Stimulated activated CD4-positive, alpha-beta T cell treated with anti-CD3 and anti-CD28 coated beads, Interleukin-1b, Interleukin-23, amount 100 ng/mL, for 4 hours (primary cell): ENCODE measurements at places on chromosomes 5 and 9.

- no peak for DNase-seq
These were observed 172.1 kb upstream of the GAS1 start for GRCh38 chr9:87119328-87119881.

GRCh38 chr5:82641331-82642003 lies 363.3 kb upstream of the RPS23 start:
- no peak for DNase-seq

GRCh38 chr9:34570809-34571480 lies 18.6 kb downstream of the CNTFR start:
- DNase-seq, result no peak

DNA sequence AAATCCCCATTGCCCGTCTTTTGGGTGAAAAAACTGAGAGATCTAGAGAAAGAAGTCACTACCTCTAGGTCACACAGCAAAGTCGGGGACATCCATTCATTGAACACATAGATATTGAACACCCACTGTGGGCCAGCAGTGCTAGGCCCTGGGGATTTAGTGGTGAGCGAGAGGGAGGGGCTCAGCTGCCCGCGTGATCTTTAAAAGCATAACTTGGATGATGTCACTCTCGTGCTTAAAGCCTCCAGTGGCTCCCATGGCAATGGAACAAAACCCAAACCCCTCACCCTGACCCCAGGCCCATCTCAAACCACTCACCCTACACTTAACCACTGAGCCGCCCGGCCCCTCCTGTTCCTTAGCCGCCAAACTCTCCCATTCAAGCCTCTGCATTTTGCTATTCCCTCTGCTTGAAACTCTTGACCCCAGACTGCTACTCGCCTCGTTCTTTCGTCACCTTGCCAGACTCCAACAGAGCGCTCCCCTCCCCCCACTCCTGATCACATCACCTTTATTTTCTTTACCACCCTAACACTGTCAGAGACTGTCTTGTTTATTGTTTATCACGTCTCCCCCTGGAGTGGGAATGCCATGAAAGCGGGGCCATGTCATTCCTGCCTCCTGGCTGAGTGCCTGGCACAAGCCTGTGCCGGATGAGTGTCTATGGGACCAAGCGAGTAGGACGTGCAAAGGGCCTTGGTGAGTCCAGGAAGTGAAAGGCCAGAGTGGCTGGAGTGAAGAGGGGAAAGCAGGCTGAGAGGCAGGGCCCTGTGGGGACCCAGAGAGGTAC lies 710 bp upstream of the PIP5KL1 start:
- DNase-seq, result no peak

DNA sequence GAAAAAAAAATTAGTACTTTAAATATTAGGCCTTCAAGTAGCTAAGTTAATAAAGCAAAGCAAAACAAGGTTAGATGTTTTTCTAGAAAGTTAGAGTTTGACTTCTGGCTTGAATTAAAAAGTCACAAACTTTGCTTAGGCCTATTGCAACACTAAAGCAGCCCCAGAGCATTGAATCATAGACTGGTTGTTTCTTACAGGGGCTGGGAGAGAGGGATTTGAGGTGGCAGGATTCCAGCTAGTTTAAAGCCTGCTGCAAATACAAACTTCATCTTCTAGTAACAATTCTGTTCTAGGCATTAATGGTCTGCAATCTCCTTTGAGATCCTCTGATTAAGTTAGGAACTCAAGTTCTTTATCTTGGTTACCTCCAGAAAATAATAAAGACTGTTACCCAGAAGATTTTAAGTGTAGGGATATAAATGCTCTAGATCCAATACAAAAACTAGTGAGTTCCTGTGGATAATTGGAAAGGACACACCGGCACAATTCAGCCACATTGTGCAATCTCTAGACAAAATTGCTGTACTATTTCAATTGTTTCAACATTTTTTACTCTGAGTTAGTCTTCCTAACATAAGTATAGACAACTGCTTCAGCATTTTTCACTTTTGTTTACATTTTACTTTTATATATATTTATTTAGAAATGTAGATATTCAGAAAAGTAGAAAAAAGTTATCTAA lies 12.6 kb downstream of the OR13C5 start:
- DNase-seq, result no peak
